ENCODE measurements at places on chromosomes 3 and 15. TPM values are rescaled to one million over a fixed set of nuclear protein-coding genes. Genes with fewer than 3 reads are reported as not detected.

- DNase-seq, result no peak
Observed at GRCh38 chr3:172203522-172204258, 164.3 kb downstream of the FNDC3B start.

- DNase-seq, result no peak
Observed at GRCh38 chr3:184405075-184406030, 25.5 kb downstream of the CHRD start.

The FAH gene
- total RNA-seq, result 21.7 TPM

GRCh38 chr15:58552505-58553364 is 120.9 kb downstream of the LIPC start:
- DNase-seq, result no peak

The AMOTL2 gene
- total RNA-seq, result 60.3 TPM

DNA sequence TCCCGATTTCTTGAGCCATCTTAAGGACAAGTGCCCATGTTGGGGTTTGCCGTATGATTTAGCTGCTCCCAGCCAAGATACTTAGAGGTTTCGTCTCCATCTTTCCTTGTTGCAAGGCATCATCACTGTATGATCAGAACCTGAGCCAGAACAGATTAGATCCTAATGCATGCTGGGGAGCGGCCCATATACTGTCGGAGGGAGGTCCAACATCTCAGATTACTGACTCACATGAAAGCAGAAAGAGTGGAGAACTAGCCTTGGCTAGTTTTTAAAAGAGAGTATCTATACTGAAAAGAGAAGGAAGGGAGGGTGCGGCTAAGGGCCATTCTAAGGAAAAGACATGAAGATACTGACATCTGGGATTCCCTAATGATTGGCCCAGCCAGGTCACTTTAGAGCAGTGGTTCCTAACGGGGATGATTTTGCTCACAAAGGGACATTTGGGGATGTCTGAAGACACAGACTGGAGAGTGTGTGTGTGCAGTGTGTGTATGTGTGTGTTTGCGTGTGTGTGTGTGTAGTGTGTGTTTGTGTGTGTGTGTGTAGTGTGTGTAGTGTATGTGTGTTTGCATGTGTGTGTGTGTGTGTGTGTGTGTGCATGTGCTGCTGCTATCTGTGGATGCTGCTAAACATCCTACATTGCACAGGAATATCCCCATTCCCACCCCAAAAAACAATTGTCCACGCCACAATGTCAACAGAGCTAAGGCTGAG is 12.3 kb upstream of the LYSMD4 start:
- DNase-seq, result peak; percentile 23

GRCh38 chr15:40048926-40049475 is 10.0 kb upstream of the SRP14 start:
- no peak for DNase-seq

DNA sequence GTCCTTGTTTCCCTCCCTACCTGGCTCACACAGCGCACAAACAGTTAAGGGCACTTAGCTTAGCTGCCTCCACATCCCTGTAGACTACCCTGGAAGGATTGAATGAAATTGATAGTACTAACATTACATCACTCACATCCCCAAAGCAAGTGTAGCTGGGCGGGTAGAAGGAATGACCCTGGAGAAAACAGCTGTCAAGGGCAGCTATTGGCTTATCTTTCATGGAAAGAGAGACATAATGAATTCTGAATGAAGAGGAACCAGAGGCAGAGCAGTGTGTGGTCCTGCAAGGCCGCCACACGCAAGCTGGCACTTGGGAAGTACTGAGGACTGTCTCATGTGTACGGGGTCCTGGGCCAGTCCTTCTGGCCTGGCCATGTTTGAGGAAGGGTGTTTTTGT is 369.6 kb upstream of the RGMA start:
- DNase-seq, result no peak

The SERPINI2 gene
- 0.25 TPM for total RNA-seq

DNA sequence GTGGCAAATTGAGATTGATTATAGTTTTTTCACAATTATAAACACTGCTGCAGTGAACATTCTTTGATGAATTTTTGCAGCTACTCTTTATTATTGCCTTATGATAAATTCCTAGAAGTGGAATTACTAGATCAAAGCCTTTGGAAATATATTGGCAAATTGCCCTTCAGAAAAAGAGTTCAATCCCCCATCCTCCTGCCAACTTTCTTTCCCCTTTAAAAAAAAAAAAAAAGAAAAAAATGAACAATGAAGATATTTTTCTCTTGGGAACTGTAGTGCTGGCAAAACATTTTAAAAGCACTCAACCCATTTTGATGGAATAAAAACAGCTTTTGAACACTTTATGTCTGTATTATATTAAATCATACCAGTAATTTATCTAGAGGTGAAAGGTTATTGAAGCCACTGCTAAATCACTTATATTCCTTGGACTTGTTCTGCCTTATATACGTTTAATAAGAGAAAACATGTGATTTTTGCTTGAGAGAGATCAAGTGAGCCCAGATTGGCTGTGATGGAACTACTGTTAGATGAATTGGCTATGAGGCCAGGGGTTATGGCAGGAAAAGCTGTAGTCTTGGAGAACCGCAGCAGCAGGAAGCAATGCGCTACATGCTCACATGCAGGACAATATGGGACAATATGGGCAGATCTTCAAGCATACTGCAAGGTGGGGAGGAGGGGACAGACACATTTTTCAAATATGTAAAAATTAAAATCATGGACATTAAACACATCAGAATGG is 212.8 kb upstream of the C2CD4B start:
- no peak for DNase-seq

The CCDC54 gene
- not detected for total RNA-seq

Data from H1 (cell line).